ENCODE measurements at places on chromosomes 2 and 18.

DNA sequence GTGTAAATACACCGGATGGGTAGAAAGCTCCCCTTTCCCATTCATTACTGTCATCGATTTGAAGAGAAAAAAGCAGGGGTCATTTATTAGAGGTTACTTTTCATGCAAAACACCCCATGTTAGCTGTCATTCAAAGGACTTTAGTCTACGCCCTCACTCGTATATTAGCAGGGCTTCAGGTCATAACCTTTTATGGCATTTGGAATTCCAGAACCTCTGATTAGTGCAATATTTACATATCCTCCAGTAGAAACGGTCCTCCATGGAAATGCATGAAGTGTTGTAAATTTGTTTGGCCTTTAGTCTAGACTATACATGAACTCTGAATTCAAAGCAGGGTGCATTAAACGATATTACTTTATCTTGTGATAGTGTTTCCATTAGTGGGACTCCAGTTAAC is 180.5 kb downstream of the ZNF516 start:
- DNase-seq, result no peak

DNA sequence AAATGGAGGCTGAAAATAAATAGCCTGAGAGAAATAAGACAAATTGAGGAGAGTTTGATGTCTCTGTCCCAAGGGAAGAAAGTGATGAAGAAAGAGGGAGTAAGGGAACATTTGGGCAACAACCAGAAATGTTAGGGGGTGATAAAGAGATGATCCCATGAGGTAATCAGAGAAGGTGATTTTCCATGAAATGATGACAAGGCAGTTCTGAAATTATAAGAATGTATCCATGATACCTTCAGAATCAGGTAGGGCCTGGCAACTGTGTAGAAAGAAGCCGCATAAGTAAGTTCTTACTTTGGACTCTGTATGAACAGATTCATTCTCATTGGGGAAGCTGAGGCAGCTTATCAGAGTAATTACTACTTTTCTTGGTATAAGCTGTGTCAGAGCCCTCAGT is 106.1 kb downstream of the THSD7B start:
- no peak for DNase-seq

DNA sequence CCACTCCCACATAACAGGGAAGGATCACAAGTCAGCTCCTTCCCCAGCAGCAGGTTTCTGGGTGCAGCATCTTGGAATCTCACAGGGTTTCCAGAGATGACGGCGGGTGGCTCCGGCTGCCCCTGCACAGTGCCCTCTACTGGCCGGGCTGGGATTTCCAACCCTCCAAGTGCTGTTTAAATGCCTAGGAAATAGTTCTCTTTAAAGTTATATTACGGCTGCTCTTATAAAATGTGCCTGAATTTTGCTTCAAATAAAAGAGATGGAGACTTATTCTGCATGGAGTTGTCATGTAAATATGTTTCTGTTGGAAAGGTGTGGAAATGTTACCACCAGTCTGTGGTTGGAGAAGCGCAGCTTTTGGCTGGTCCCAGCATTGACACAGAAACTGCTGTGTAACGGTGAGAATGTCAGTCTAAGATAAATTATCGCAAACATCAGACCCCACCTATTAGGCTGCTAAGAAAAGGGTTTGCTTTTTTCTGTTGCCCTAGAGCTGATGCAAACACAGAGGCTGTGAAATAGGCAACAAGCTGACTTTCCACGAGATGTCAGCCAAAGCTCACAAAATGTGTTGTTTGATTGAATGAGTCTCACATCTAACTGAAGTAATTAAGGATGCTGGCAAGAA is 3.3 kb upstream of the HJURP start:
- DNase-seq, result peak; percentile 85

DNA sequence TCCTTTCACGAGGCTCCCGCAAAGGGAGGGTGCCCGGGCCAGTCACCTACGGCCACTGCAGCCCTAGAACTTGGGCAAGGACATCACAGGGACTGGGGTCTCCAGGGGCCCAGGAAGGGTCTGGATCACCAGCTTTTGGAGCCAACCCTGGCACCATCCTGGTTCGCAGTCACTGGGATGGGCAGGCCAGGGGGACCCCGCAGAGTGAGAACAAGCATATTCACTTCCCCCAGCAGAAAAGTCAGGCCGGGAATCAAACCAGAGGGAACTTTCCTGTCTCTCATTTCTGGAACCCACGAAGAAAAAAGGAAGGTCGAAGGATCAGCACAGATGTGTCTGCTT is 15.4 kb downstream of the SMAD7 start:
- DNase-seq, result no peak

DNA sequence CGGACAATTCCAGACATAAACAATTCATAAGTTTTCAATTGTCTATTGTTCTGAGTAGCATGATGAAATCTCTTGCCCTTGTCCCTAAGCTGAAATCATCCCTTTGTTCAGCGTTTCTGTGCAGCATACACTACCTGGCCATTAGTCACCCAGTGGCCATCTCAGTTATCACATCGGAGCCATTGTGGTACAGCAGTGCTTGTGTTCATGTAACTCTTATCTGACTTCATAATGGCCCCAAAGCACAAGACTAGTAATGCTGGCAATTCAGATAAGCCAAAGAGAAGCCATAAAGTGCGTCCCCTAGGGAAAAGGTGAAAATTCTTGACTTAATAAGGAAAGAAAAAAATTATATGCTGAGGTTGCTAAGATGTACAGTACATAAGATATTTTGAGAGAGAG is 127.2 kb downstream of the FHOD3 start:
- DNase-seq, result no peak

DNA sequence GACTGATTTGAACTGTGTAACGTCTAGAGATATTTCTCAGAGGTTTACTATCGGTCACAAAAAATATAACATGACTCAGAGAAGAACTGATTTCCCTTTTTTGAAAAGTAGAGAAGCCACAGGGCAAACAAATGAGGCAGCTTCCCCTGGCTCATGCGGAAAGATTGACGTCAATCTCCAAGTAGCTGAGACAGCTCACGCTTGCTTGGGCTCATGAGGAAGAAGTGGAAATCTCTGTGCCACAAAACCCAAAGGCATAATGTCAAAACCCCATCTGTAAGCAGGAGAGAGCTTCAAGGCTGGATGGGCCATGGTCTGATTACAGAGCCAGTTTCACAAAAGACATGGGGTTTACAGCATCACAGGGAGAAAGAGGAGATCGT is 188.1 kb downstream of the ARL4C start:
- no peak for DNase-seq

GRCh38 chr2:119264781-119265692 is 41.4 kb downstream of the STEAP3 start:
- DNase-seq, result peak; percentile 53

- no peak for DNase-seq
Measured at GRCh38 chr2:9954136-9954535, 2.6 kb downstream of the GRHL1 start.

GRCh38 chr2:232538671-232539070 is 821 bp upstream of the CHRNG start:
- DNase-seq, result no peak

DNA sequence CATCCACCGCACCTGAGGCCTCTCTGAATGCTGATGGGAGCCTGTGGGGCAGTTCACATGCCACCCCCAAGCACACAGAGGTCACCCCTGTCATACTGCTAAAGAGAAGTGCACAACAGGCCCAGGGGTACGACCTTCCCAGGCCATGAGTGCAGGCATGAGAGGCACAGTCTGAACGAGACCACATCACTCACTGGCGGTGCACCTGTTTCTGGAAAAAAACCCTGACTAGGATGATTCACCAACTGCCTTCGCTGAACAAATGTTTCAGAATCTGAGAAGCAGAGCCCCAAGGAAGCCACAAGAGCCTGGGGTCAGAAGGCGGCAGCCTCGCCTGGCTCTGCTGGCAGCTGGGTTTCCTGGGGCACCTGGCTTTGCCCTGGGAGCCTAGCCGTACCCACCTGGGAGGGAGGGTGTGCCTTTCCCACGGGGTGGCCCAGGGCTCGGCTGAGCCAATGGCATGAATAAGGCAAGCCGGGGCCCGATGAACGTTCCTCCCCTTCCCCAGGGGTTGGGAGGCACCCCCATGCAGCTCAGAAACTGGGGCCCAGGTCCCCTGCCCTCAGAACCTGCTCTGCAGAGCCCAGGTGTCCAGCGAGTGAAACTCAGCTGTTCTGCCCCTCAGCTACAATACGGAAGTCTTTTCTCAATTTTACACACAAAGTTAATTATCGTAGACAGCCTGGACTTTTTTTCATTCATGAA is 73.8 kb downstream of the HDAC4 start:
- DNase-seq, result no peak

DNA sequence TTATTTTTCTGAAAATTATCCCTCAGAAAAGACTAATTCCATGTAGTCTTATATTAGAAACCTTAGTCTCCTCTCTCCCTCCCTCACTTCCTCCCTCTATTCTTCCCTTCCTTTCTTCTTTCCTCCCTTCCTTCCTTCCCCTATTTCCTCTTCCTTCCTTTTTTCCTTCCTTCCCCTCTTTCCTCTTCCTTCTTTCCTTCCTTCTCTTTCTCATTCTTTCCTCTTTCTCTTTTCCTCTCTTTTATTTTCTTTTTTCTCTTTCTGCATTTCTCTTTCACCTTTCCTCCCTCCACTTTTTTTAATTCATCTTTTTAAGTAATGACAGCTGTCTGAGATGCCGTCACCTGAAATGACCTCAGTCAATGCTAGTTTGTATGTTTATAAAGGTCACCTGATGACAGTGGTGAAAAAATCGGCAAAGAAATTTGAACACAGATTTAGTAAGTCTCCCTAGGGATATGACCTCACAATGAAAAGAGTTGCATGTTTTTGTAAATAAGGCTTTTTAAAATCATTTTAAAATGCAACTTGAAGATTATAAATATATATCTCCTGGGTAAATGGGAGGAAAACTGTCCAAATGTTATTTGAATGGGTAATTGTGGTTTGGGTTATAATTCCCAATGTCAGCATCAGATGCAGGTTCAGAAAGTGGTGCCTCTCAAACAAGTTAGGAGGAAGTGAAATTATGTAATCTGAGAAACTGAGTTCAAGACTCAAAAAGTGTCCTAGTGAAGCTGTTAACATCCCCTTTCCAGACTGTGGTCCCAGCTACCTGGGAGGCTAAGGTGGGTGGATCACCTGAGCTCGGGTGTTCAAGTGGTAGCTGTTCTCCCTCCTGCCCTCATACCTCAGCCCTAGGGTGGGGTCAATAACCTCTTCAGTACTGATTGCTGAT is 90.3 kb upstream of the ST3GAL5 start:
- no peak for DNase-seq

GRCh38 chr18:5439986-5440696 is 103.7 kb downstream of the EPB41L3 start:
- no peak for DNase-seq

- no peak for DNase-seq
Measured at GRCh38 chr2:132731441-132731840, 61.4 kb upstream of the LYPD1 start.

DNA sequence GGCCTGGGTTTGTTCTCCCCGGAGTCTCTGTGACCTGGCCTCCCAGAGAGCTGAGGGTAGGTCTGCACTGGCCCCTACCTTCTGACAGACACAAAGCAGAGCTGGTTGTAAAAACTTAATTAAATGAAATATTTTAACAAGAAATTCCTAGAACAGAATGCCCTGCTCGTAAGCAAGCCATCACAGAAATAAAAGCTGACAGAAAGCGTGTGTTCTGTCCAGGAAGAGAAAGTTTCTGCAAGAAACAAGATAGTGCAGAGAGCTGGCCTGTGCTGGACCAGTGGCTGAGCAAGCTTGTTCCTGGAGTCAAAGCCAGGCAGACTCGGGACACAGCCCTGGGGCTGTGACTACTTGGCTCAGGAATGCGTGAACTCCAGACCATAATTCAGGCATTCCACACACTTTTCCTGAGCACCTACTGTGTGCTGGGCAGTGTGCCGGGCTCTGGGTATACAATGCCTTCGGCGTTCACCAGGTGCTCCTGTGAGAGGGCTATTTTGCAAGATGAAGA is 51.6 kb downstream of the APOB start:
- no peak for DNase-seq

- no peak for DNase-seq
Measured at GRCh38 chr2:108446703-108447102, 2.3 kb upstream of the GCC2 start.

DNA sequence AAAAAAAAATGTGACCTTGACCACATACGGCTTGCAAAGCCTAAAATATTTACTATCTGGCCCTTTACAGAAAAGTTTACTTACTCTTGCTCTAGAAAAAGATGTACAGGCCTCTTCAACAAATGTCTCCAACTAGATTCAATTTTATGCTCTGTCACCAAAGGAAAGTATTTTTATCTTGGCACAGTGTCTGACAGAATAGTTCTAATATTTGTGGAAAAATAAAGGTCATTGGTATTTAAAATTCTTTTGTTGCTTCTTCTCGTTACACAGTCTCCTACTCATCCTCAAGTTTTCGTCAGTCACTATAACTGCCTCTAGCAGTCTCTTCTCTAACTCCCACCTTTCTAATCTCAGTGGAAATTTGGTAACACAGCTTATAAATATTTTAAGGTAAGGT is 1.4 kb downstream of the RBKS start:
- no peak for DNase-seq

GRCh38 chr2:232540441-232541041 is 1.0 kb downstream of the CHRNG start:
- no peak for DNase-seq

- DNase-seq, result no peak
Measured at GRCh38 chr18:6021306-6022073, 126.2 kb upstream of the TMEM200C start.

DNA sequence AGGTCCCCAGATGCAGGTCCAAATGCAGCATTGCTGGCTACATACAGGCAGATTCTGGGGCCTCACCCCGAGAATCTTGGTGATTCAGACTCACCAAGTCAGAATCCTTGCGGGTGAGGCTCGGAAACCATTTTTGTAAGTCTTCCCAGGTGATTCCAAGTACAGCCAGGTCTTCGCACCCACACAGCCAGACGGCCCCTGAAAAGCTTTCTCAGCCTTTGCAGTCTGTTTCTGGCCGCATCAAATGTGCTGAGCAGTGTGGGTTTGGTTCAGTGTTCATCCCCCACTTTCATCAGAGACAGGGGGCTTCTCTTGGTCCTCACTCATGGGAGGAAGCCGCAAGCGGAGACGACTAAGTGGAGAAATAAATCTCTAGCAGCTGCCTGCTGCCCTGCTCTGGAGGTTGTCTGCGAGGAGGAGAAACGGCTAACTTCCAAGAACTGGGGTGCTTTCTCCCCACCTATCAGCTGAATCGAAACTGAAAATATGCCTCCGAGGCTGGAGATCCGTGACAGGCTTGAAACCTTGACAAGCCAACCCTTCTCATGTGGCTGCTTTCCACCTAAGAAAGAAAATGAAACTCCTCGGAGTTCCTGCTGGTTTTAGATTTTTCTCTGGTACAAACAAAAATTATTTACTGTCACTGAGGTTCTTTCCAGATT is 8.9 kb upstream of the TMEM185B start:
- DNase-seq, result peak; percentile 21

GRCh38 chr2:11155381-11156035 is at the start of gene SLC66A3:
TSS of gene SLC66A3 (plus strand) at chr2:11155467. CDS start at chr2:11155547, 80 bp downstream.
- DNase-seq, result peak; percentile 87

GRCh38 chr2:28422908-28423741 is 30.5 kb downstream of the FOSL2 start:
- no peak for DNase-seq

GRCh38 chr18:51068105-51068504 is 38.1 kb downstream of the SMAD4 start:
- DNase-seq, result no peak

- no peak for DNase-seq
Measured at GRCh38 chr2:143877056-143877455, 642.9 kb downstream of the ZEB2 start.
